8988T (cell line): ENCODE measurements at places on chromosomes 3 and 15.

GRCh38 chr15:91472316-91472756 lies 372.3 kb downstream of the SV2B start:
- no peak for DNase-seq

GRCh38 chr15:78338781-78339180 lies 1.4 kb upstream of the CRABP1 start:
- DNase-seq, result no peak

- no peak for DNase-seq
These were observed 1050.5 kb downstream of the ROBO2 start for GRCh38 chr3:78090382-78090781.

DNA sequence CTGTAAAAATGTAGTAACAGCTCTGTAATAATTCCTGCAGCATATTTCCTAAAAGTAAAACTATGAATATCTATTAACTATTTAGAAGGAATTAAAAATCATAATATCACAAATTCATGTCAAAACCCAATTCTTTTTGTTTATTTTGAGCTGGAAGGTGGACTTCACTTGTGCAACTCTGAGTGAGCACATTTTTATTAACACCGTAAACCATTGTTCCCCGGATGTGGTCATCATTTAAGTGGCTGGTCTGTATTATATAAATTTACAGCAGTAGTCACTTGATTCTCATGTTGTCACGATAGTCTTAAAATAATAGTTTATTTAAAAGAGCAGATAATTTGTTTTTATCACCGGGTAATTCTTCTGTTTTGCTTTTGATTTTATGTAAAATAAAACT lies 43.0 kb upstream of the UTS2B start:
- no peak for DNase-seq

DNA sequence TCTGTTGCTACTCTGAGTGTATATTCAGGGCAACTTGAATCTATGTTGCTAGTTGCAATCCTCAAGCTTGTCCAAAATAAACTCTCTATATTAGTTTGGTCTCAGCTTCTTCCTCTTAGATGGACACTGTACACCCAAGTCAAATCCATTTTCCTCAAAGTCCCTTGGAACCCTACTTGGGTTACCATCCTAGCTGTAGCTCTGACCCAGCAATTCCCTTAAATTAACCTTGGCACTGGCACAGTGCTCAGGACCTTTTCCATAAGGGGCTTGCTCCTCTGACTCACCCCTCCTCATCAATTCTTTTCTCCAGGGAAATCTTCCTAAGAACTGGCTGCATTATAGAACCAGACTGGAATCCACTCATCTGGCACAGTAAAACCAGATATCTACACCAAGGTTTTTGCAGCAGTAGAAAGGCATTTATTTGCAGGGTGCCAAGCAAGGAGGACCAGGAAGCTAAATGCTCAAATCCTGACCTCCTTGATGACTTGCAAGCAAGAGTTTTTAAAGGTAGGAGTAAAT lies 44.9 kb upstream of the B3GALNT1 start:
- no peak for DNase-seq

DNA sequence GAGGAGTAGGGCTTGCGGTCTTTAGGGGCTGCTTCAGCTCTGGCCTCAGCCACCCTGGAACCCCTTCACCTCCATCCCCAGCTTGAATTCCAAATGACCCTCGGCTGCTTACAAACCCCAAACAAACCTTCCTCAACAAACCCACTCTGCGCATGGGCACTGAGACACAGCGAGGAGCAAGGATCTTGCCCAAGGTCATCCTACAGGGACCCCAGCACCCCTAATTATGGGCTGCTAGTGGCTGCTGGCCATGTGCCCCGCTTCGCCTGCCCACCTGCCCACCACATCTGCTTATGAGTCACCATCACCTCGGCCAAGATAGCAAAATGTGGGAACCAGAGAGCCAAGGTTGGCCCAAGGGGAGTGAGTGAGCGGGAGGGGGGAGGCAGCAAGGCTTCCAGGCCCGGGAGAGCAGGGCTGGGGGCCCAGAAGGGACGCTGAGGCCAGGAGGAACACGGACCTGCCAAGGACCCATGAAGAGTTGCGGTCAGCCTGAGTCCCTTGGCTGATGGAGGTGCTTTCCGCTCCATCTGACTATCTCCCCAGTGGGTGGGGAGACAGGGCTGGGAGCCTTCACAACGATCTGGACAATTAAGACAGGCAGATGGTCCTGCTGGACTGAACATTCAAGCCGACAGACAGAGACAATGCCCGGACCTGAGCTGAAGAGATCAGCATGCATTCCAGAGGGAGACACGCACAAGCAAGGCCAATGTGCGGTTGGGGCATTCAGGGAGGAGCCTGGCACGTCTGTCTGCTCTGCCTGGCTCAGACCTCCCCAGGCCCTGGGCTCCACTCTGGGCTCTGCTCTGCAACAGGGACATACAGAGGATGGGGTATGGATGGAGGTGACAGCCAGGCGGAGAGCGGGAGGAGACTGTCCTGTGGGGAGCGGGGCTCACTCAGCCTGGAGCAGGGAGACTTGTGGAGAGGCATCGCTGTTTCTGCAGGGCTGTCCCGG lies 10.8 kb upstream of the GRIP2 start:
- DNase-seq, result no peak

DNA sequence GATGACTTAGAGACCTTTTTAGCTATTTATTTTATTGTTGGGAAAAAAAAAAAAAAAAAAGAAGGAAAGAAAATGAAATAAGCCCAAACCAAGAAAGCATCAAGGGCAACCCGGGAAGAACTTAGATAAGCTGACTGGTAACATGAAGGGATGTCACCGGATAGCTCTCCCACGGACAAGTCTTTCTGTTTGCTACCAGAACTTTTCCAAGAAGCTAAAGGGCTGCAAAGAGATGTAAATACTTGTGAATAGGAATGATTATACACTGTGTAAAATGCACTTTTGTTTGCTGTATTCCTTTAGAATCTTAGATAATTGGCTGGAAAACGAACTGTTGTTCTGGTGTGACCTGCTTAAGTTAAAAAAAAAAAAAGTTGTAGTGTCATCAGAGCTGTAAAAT lies 2.8 kb downstream of the FOXB1 start:
- DNase-seq, result no peak

GRCh38 chr3:102005551-102005950 lies 156.2 kb downstream of the NFKBIZ start:
- no peak for DNase-seq

- no peak for DNase-seq
These were observed 276.4 kb upstream of the TTC14 start for GRCh38 chr3:180325533-180325932.

GRCh38 chr3:197083486-197083885 lies 53.9 kb upstream of the MELTF start:
- peak; percentile 20 for DNase-seq
